ENCODE measurements at places on chromosomes 13 and 19.

DNA sequence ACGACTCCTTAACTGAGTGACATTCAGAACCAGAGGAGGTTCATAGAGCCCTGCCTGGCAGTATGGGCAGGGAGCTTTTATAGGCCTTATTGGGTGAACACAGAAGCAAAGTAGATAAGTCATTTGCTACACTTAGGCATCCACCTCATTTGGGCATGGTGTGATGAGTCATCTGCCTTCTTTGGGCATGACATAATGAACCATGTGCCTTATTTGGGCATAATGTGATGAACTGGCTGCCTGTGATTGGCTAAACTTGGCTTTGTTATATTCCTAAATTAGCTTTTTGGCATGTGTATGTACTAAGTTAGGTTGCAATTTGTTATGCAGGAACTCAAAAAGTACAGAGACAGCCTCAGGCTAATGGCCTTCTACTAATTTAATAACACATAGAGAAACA lies 2210.2 kb upstream of the PCDH20 start:
- no peak for DNase-seq

DNA sequence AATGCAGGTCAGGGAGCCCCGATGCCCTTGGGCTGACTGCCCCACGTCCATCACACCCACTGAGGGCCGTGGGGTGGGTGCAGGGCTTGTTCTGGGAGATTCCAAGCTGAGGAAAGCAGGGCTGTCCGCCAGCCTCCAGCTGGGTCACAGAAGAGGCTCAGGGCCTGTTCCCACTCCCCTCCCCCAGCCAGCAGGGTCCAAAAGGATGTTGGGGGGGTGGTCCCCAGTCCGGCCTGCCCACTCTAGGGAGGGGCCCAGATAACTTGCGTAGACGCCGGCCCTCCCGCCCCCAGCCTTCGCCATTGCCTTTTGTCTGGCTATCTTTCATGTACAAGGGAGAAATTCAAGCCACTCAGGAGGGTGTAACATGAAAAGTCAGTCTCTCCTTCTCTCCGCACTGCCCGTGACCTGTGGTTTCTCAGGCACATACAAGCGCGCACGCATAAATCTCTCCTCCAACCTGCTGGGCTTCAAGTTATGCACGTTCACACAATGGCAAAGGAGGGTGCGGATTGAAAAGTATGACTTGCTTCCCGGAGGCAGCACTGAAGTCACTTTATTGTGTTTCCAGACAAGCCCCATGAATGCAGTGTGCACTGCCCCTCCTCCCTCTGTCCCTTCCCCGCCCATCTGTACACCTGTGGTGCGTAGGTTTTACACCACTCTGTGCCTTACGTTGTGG lies 20.2 kb downstream of the CARM1 start:
- DNase-seq = no peak

DNA sequence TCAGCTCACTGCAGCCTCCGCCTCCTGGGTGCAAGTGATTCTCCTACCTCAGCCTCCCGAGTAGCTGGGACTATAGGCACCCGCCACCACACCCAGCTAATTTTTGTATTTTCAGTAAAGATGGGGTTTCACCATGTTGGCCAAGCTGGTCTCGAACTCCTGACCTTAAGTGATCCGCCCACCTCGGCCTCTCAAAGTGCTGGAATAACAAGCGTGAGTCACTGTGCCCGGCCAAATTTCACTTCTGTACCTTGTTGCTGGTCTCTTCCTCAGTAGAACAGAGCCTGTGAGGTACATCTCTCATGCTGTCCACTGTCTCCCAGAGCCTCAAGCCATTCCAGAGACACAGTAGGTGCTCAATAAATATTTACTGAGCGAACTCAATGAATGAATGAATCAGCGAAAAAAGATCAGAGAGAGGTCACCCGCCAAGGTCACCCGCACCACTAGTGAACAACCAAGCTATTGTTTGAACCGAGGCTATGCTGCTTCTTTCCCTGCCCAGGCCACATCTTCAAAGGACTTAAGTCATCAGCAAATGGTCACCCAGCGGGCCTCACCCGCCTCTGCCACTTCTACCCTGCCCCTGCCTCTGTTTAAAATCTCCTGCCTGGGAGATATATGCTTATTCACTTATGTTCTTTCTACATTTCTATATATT lies 9.3 kb downstream of the TMEM143 start:
- no peak for DNase-seq

GRCh38 chr13:111210544-111211469 lies 95.7 kb downstream of the ARHGEF7 start:
- no peak for DNase-seq

GRCh38 chr19:45643927-45644771 lies 5.0 kb upstream of the EML2 start:
- no peak for DNase-seq
